Activated T-cell treated with anti-CD3 and anti-CD28 coated beads, Interleukin-2, amount 50 U/mL, for 72 hours (primary cell): ENCODE measurements at places on chromosomes 11 and 22. TPM values are rescaled to one million over a fixed set of nuclear protein-coding genes. Genes with fewer than 3 reads are reported as not detected.

IRF7 gene
- total RNA-seq = 95.8 TPM

DNA sequence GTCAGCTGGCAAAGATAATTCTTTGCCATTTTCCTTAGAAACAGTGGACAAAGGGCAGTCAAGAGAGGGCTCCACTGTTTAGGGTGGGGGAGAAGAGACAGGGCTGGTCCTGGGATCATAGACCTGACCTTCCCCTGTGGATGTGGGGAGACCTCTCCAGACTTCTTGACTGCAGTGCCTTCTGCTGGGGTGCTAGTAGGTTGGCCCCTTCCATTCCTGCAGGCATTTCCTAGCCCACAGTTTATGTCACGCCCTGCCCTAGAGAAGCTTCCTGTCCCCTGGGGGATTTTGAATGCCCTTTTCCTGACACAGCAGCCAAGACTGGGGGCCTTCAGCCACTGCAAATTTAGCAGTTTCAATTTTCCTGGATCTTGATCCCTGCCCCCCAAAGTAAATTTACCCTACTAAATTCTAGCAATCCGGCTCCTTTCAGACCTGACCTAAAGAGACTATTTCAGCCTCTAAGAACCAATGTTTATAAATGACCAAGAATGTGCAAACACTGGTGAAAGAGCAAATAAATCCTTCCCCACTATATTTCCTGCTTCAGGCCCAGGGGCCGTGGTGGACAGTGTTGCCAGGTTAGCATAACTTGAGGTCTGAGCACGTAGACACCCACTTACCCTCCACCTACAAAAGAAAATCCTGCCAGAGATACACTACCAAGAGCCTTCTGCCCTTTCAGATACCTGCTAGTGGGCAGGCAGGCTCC lies 58.4 kb downstream of the PPFIBP2 start:
- H3K36me3 ChIP-seq = peaks cover 5% of the 10 kb centered on the region
- H3K27ac ChIP-seq = no peak overlapping the region
- peaks cover 22% of the 10 kb centered on the region for H3K27me3 ChIP-seq
- DNase-seq = no peak
- no peak overlapping the region for H3K4me3 ChIP-seq

GRCh38 chr22:48951836-48952235 lies 875.8 kb downstream of the BRD1 start:
- H3K27ac ChIP-seq = no peak overlapping the region
- H3K36me3 ChIP-seq = no peaks in the 10 kb centered on the region
- DNase-seq = no peak
- H3K4me1 ChIP-seq = no peaks in the 10 kb centered on the region

DNA sequence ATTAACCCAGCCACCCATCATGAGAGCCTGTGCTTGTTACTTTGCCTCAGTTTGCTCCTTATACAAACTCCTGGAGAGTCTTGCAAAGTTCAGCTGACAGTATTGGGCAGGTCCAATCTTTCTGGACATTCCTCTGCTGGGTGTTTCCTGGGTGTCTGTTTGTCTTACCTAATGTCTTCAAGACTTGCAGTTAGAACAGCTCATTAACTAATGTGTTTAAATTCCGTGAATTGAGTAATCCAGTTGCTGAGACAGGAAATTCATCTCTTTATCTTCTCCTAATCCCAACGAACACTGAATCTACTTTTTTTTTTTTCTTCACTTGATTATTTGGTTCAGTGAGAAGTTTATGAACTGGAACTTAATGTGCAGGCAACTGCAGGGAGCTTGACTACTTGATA lies 20.6 kb downstream of the BCO2 start:
- DNase-seq = no peak
- no peaks in the 10 kb centered on the region for H3K4me1 ChIP-seq
- no peak overlapping the region for H3K4me3 ChIP-seq
- H3K36me3 ChIP-seq = no peaks in the 10 kb centered on the region
- no peak overlapping the region for H3K27ac ChIP-seq

GRCh38 chr22:20469110-20469868 lies 26.3 kb downstream of the KLHL22 start:
- H3K27me3 ChIP-seq = no peaks in the 10 kb centered on the region
- no peak overlapping the region for H3K4me3 ChIP-seq
- peaks cover 55% of the 10 kb centered on the region for H3K4me1 ChIP-seq
- peak overlapping the region; percentile 2 for H3K27ac ChIP-seq
- peaks cover 2% of the 10 kb centered on the region for H3K36me3 ChIP-seq
- DNase-seq = no peak

- H3K4me3 ChIP-seq = no peak overlapping the region
- H3K27ac ChIP-seq = no peak overlapping the region
- no peak for DNase-seq
- peaks cover 1% of the 10 kb centered on the region for H3K36me3 ChIP-seq
- H3K27me3 ChIP-seq = no peaks in the 10 kb centered on the region
Measured at GRCh38 chr22:30859714-30860095, 108.9 kb downstream of the MORC2 start.

GRCh38 chr11:2572491-2573239 lies 127.1 kb downstream of the KCNQ1OT1 start:
- H3K4me3 ChIP-seq = no peak overlapping the region
- H3K27ac ChIP-seq = no peak overlapping the region
- no peak for DNase-seq
